ENCODE measurements at places on chromosomes 13 and 19.

- DNase-seq, result no peak
These were observed 505.1 kb downstream of the IRS2 start for GRCh38 chr13:109281017-109281902.

DNA sequence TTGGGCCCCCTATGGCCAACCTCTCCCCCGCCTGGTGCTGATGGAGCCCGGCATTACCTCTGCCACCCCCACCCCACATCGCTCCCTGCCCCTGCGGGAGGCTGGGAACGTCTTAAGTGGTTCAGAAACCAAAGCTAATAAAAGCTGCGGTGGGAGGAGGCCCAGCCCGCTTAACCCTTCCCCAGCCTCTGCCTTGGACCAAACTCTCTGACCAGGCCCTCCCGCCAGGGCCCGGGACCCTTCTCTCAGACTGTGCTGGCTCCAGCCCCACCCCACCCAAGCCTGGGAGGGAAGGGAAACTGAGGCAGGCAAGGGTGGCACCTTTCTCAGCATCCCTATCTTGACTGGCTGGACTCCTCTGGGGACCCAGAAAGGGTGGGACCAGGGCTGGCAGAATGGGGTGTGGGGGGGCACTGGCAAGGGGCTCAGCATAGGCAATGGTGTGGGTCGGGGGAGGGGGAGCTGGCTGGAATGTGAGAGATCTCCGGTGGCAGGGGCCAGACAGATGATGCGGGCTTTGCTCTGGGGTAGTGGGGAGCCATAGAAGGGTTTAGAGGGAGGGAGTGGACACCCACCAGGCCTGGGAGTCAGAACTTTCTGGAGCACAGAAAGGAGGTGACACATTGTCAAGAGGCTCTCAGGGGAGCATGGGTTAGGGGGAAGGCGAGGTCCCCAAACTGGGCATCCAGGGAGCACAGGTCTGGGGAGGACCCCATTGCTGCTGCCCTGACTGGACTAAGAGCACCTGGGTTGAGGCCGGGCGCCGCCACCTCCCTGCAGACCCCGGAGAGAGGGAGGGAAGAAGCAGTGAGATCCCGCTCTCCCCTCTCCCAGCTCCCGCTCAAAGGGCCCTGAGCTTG, 21.9 kb downstream of the SMIM24 start:
- no peak for DNase-seq

- no peak for DNase-seq
These were observed 70.3 kb upstream of the MCF2L start for GRCh38 chr13:112898621-112899280.

- no peak for DNase-seq
These were observed 102.0 kb downstream of the ERCC5 start for GRCh38 chr13:102947745-102948405.
